ENCODE measurements at places on chromosomes 7 and 10.

DNA sequence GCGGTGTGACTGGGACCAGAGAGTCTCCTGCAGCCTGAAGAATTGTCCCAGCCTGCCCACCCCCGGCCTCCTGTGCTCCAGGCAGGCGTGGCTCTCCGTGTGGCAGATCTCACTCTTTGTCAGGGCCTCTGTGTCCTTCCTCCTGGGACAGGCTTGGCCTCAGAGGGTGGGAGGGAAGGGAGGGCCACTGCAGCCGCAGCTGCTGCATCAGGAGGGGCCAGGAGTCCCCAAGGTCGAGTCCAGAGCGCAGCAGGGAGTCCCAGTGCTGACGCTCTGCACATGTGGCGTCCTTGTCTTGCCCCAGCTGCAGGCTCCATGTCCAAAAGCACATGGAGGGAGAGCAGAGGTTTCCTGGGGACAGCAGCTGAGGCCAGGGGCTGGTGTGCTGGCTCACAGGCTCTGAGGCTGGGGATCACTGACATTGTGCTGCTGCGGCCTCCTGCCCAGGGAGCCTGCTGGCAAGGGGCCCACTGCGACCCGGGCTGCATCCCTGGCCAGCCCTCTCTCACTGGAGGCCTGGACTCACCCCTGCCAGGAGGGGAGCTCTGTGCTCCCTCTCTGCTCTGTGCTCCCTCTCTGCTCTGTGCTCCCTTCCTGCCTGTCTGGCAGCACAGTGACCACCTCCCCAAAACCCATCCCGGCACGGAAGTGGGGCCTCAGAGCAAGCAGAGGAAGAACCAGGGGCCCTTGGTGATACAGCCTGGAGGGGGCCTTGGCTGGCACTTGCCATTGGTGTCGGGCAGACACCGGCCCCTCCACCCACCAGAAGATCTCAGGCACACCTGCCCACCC is 114.6 kb upstream of the RET start:
- DNase-seq, result no peak

DNA sequence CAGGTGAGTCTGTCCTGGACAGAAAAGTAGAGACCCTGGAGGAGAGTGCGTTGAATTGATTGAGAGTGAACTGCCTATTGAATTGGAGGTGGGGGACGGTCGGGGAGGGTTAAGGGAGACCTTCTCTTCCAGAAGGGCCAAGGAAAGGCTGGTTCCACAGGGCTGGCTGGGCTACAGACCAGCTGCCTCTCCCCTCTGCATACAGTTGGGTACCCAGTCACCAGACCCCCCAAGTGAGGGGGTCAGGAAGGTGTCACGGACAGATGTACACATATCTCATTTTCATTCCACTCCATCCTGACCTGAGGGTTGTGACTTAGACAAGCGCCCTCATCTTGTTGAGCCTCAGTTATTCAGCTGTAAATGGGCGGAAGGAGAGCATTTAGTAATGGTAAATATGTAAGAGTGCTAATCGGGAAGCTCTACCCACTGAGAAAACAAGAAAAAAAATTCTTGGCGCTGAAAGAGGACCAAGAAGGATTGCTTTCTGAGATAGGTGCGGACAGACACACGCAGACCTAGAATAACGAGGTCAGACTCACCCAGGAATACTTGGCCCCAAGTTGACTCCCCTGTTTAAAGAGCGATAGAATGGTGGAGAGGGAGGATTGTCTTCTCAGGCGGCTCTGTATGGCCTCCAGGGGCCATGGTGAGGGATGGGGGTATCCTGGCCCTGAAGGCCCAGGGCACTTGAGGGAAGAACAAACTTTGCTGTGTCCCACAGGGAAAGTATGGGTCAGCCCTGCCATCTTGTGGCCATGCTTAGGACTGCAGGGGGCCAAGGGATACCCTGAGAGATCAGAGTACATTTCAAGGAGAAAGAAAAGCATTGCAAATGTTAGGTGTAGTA is 7.2 kb upstream of the MBL2 start:
- no peak for DNase-seq

GRCh38 chr10:82914655-82915136 is 1039.7 kb downstream of the NRG3 start:
- no peak for DNase-seq

GRCh38 chr10:61612450-61612849 is 50.3 kb upstream of the CABCOCO1 start:
- no peak for DNase-seq

- no peak for DNase-seq
These were observed 147.3 kb upstream of the PDE1C start for GRCh38 chr7:32217341-32218153.

DNA sequence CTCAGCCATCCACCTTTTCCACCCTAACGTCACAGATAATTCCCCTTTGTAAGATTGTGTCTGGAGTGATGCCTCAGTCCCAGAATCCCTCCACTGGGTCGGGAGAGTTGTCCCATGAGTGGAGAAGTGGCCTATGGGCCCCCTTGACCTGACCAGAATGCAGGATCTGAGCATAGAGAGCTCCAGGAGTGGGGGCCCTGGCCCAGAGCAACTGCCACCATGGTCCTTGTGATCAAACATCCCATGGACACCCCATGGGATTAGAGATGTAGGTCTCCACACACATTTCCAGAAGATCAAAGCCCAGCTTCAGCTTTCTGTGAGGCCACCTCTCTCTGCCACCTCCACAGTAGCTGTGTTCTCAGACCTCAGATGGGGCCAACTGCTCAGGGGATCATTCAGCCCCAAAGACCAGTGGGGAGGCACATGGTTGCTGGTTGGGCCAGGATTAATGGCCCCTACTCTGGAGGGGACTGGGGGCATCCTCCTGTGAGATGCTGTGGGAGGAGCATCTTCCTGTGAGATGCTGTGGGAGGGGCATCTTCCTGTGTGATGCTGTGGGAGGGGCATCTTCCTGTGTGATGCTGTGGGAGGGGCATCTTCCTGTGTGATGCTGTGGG is 28.5 kb upstream of the DPYSL4 start:
- DNase-seq, result no peak

DNA sequence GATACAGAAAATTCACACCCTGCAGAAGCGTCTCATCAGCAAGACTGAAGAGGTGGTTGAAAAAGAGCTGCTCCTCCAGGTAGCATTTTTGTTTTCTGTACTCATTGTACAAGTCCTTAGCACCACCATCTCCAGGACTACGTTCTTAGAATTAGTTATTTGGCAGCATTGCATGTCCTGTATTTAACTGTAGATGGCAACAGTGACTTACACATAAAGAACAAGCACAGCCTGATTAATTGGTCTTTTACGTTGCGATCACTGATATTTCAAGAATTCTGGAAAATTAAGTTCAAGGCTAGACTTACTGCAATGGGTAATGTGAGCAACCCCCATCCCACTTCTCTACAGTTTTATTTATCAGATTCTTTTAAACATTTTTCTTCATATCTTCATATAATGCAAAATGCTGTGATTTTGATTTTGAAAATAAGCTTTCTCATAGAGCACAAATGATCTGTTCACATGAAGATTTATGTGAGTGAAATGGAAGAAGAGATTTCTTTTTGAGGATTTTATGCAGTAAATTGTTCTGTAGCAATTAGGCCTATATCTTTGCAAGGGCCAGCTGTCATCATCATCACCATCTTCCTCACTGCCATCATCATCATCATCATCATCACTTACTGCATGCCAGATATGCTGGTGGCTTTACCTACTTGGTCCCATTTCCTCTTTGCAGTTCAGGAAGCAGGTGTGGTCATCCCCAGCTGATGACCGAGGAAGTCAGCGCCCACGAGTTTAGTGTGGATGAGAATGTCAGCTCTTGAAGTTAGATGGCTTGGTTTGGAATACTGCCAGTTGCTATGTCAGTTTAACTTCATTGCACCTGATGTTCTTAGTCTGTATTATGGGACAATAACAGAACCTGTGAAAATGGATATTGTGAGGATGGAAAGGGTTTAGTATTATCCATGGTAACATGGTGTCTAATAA is 53.4 kb downstream of the CFAP58 start:
- no peak for DNase-seq

- no peak for DNase-seq
These were observed 47.6 kb downstream of the STEAP1B start for GRCh38 chr7:22452142-22452959.

DNA sequence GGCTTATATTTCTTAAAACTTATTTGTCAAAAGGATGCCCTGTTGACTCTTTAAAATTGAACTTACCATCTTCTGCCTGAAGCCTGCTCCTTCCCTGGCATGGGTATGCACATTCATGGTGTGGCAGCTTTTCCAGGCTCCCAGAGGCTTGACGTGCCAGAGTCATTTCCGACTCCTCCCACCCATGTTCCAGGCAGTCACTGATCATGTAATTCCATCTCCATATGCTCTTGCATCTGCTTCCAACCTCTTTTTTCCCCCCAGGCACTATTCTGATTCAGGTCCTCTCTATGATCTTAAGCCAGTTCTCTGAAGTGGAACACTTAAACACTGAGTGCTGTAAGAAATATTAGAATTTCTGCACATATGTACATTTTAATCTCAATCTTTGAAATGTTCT is 82.2 kb downstream of the CFAP58 start:
- DNase-seq, result no peak

DNA sequence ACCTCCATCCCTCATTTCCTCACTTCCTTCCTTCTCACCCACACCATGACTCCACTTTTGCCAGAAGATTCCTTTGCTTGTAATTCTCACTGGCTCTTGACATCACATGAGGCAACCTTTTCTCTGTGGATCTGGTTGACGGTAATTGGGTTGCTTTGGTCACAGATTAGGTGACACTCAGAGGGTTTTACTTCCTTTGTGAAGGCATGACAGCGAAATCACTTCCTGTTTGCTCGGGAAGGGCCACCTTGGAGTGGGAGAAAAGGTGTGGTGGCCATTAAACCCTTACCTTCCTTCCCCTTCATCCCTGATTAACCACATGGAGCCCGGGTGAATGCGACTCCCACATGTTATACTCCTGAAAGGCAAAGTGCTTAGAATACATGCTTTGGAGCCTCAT is 30.2 kb downstream of the CUZD1 start:
- DNase-seq, result no peak

- no peak for DNase-seq
These were observed 753.2 kb downstream of the DNAJB9 start for GRCh38 chr7:109322833-109323232.

DNA sequence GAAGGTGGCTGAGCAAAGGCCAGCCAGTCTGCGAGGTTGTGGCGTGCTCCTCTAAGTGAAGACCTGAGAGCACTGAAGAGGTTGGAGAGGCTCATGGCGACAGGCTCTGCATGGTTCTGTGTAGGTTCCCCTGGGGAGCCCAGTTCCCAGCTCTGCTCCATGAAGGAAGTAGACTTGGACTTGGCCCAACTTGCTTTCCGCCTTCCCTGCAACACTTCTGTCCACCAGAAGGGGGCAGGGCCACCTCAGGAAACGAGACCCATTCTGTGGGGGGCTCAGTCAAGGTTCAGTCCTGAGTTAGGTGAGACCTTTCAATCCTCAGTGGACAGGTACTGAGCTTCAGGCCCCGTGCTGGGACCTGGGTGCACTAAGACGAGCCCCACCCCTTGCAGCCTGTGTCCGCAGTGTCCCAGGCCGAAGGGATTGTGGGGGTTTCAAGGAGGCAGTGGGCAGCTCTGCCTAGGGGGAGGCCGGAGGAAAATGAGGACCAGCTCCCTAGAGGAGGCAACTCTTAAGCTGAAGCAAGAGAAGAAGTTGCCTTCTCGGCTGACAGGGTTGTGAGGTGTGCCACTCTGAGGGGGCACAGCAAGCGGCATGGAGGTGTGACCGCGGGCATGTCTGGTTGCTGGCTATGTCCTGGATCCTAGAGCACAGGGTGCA is 15.0 kb upstream of the PCBD1 start:
- DNase-seq, result no peak

- DNase-seq, result no peak
These were observed 38.4 kb upstream of the ZNF138 start for GRCh38 chr7:64755865-64756264.

DNA sequence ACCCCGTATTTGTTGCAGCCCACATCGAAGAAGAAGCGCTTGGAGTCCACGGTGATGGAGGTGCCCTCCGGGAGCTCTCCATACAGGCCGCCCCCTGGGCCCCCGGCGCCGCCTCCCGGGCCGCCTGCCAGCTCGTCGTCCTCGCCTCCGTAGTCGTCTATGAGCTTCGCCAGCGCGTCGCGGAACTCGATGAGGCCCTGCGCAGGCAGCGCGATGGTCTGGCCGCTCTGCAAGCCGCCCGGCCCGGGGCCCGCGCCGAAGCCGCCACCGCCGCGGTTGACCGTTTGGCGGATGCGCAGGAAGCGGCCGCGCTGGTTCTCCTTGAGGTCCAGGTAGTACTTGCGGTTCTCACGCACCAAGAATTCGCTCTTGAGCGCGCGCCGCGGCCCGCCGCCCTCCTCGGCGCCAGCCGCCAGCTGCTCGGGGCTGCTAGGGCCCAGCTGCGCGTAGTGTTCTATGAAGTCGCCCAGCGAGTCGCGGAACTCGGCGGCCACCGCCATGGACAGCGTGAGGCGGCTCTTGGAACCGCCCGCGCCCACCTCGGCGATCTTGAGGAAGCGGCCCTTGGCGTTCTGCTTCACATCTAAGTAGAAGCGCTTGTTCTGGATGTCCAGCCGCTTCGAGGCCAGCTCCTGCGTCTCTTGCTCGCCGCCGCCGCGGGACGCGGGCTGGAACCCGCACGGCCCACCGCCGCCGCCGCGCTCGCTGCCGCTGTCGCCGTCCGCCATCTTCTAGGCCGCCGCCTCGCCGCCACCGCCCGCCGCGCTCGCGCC is 523 bp downstream of the PURB start:
- peak; percentile 35 for DNase-seq

DNA sequence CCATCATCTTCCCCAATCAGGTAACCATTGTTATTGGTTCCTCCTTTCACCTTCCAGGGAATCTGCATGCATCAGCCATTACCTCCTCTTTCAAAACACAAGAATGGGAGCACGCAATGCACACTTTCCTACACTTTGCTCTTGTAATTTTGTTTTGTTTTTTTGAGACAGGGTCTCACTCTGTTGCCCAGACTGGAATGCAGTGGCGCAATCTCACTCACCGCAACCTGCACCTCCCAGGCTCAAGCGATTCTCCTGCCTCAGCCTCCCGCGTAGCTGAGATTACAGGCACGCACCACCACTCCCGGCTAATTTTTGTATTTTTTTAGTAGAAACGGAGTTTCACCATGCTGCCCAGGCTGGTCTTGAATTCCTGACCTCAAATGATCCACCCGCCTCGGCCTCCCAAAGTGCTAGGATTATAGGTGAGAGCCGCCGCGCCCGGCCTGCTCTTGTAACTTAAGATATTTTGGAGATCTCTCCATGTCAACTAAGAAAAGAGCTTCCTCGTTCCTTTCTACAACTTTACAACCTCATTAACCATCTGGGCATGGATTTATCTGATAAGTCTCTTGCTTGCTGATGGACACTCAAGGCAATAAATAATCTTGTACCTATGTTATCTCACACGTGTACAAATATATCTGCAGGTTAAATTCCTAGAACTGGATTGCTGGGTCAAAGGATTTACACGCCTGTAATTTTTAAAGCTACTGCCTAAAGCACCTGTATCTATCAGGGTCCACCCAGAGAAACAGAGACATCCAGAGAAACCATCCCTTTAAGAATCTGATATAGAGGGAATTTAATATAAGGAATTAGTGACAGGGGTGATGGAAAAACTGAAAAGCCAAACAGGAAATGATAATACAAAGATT is 4.2 kb downstream of the CYTH3 start:
- DNase-seq, result no peak

DNA sequence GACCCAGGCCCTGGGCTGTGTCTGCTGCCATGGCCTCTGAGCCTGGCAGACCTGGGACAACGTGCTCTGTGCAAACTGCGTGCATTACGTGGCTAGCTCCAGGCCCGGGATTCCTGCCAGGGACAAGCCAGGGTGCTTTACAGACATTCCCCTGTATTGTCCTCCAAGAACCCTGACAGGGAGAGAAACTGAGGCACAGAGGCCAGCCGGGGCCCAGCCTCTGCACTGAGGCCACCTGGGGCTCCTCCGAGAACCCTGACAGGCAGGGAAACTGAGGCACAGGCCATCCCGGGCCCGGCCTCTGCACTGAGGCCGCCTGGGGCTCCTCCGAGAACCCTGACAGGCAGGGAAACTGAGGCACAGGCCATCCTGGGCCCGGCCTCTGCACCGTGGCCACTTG is 64.9 kb downstream of the CFAP46 start:
- DNase-seq, result no peak

All from stimulated activated CD8-positive, alpha-beta memory T cell treated with anti-CD3 and anti-CD28 coated beads, Interleukin-12 subunit alpha, Interleukin-12 subunit beta, amount 100 ng/mL, for 1 hour (primary cell).